Activated CD8-positive, alpha-beta memory T cell treated with anti-CD3 and anti-CD28 coated beads for 48 hours (primary cell): ENCODE measurements at places on chromosomes 11 and 22.
A peak's percentile ranks its signal among the peaks of the same experiment; 100 is the strongest.

DNA sequence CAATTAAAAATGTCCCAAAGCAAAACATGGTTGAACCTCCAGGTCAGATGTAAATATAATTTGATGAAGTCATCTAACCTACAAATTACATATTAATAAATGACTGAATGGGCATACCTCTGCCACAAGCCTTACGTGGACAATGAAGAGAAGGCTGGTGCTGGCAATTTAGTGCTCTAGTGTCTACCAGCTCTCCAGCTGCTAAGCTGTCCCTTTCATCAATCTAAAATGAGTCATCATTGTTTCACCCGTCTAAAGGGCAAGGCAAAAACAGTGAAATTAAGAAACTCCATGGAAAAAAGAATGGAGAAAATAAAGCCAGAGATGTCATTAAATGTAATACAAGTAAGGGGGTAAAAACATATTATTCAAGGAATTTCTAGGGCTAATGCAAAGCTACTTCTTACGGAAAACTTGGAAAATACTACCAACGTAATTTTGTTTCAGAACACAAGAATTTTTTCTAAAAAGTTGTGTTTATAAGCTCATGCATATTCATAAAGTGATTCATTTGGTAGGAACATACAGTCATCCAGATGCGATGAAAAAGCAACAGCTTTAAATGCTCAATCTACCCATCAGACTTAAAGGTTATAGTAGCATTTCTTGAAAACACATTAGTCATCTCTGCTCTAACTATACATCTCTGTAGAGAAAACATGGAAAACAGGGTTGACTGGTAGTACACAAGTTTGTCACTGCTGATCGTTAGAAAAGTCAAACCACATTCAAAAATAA, 71.5 kb downstream of the SIK3 start:
- DNase-seq, result no peak

- no peak for DNase-seq
These were observed 97.6 kb upstream of the BID start for GRCh38 chr22:17871726-17872458.

GRCh38 chr11:101397979-101398378, 185.8 kb downstream of the TRPC6 start:
- DNase-seq, result no peak

DNA sequence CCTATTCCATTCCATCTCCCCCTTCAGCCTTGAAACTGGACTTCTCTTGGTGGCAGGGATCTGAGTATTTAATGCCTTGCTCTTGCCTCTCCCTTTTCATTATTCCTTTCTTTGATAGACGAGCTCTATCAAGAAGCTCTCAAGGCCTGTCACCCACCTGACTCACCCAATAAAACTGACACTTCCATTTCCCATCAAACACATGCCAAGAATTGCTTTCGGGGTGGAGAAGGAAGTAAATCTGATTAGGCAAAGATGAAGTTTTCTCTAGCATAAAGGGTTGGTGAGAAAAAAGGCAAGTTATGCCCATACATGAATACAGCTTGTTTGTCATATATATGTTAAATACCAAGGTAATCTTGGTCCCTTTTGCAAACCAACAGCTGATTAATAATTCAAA, 34.9 kb upstream of the MYEOV start:
- DNase-seq, result no peak

DNA sequence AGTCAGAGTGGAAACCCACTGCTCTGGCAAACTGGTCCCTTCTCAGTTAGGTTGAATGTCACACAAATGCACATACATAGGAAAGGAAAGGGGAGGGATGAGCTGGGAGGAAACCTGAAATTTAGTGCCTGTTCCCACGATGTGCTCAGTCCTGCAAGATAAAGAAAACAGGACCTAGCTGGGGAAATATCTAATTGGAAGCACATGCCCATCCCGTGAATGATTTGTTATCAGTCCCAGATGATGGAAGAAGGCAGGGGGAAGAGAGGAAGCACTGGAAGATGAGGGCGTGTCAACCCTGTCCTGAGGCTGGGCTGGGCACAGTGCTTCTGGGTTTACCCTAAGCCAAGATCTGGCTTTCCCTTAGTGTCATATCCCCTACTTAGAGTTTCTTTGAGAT, 173.9 kb downstream of the NAV2 start:
- DNase-seq, result no peak

- no peak for DNase-seq
These were observed 737 bp downstream of the RBM4 start for GRCh38 chr11:66639066-66639813.

- DNase-seq, result no peak
These were observed 25.6 kb downstream of the YWHAH start for GRCh38 chr22:31969789-31970489.

- DNase-seq, result no peak
These were observed 23.6 kb downstream of the CBL start for GRCh38 chr11:119229741-119230140.

DNA sequence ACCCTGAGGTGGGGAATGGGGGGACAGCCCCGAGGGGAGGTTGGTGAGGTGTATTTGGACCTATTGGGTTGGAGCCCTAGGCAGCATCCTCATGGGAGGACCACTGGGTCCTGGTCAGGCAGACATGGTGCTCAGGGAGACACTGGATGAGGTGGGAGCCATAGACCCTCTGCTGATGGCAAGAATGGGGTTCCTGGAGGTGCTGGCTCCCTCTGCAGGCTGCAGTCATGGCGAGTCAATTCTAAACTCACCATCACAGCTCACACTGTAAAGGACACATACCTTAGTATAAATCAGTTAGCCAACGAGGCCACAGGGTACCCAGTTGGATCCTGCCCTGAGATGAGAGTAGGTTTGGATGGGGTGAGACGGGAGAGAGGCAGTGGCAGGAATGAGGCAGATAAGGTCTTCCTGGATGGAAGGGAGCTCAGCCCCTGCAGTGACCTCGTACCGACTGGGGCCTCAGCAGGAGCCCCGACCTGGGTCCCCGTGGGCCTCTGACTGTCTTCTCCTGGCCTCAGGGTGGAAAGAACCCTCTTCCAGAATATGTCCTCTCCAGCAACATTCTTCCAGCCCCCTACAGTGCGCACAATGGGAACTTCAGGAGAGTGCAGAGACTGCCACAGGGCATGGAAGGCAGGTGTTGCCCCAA, 1.7 kb upstream of the GAB4 start:
- no peak for DNase-seq

GRCh38 chr11:119538753-119539152, 115.8 kb upstream of the THY1 start:
- no peak for DNase-seq

DNA sequence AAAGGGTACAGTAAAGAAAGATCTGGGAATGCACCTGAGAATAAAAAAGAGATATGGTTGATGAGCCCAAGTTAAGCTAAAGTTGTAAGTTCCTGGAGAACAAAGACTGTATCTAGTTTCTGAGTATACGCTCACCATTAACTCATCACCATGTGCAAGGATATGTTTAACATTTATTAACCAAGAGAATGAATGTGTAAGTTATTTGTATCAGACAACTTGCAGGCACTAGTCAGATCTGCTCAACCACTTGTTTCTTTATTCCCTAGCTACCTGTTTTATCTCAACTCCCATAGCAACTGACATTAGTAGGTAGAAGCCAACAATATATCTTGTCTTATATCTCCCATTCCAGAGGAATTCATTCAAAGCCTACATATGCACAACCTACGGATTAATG, 74.9 kb upstream of the KCNA4 start:
- no peak for DNase-seq

DNA sequence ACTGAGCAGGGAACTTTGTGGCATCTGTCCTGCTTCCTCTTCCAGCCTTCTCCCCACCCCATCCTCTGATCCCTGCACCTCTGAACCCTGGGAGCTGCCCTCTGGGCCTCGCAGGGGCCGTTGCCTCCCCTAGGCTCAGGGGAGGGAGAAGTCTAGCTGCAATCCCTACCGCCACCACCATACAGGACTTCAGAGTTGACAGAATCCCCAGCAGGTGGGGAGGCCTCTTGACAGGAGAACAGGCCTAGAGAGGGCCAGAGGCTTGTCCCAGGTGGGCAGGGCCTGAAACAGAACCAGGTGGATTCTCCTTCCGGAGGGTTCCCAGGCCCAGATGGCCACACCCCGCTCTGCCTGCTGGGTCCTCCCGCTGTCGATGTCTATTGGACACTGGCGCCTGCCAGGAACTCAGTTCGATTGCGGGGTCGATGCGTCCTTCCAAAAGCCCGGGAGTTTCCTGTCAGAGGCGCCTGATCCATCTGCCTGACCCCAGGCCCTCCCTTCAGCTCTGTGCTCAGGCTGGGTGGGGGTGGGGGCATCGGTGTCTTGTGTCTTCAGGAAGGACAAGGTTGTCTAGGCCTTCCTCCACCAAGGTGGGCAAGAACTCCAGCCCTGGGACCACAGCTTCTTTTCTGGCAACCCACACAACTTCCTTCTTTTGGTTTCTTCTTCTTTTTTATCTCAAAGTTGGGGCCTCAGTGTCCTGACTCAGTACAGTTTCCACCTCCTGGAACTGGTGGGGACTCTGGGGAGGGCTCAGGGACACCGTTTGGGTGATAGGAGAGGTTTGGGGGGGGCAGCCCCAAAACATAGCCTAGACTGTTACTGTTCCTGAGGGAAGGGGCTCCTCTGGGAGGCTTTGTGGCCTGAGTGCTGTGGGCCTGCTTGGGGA, 6.4 kb downstream of the STARD10 start:
- DNase-seq, result no peak

GRCh38 chr11:118606844-118607228, 579 bp upstream of the PHLDB1 start:
- DNase-seq, result no peak

DNA sequence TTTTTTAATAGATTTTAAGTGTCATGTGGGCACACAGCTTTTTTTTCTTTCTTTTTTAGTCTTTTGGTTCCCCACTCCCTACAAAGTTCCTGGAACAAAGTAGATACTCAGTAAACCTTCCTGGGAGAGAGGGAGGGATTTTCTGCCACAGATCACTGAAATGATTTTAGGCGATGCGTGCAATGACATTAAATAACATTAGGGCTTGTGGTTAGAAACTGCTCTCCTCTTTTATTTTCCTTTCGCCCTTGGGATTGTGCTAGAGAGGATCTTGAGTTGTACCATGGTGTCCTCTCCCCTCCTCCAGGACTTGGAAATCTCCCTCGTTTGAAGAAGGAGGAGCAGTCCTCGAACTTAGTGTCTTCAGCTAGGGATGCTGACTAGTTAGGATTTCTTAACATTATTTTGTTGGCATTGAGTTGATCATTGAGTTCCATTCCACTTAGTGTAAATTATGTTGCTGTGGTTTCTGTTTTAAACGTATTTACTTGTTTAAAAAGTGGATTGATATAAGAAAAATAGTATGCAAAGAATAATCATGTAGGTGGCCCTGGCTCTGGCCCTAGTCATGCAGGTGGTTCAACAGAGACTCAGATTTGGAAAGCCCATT, 88.4 kb downstream of the TRAF6 start:
- DNase-seq, result no peak

DNA sequence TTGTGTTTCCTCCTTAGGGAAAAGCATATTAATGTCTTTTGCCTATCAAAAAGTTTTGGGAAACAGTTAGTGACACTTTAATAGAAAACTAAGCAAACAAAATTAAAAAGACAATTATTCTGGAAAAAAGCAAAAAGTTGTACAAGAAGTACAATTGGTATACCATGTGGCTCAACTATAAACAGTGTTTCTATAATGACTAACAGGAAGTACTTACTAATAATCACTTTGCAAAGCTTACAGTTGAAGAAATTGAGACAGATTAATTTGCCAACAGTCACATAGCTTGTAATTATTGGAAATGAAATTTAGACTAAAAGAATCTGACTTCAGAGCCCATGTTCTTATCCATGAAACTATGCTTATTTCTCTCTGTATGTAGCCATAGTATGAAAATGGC, 24.7 kb downstream of the PPME1 start:
- no peak for DNase-seq

GRCh38 chr11:68974421-68975194, 6.2 kb downstream of the MRGPRD start:
- no peak for DNase-seq

- DNase-seq, result no peak
These were observed 45.8 kb downstream of the SIK3 start for GRCh38 chr11:117052196-117053149.

DNA sequence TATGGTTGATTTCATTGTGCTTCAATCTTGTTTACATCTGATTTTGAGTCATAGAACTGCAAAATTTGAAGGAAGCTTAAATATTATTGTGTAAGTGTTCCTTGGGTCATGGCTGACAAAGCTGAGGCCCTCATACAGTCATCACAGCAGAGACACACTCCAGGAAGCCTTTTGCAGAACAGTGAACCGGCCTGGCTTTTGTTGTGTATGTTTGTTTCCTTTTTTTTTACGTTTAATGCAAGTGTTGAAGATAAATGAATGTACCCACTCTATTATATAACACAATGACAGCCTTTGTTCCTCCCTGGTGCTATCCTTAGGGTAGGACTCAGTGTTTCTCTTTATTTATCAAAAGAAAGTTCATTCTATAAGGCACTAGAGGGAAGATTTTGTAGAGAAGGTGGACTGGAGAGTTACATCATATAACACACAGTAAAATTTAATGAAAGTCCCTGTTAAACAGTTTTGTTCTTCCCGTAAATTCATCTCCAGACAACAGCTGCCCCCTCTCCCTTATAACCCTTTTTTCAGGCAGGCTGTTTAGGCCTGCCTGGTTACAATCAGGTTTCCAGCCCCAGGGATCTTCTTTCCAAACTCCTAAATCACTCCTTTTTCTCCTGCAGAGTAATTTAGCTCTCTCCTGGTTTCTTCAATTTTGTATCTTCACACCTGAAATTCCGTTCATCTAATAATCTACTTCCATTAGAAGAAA, 34.3 kb upstream of the CSTF3 start:
- no peak for DNase-seq

GRCh38 chr11:60987577-60988277, 16.2 kb downstream of the CD6 start:
- no peak for DNase-seq

GRCh38 chr11:17649696-17650095, 69.7 kb upstream of the MYOD1 start:
- no peak for DNase-seq

- no peak for DNase-seq
These were observed 36.7 kb downstream of the CCDC90B start for GRCh38 chr11:83249445-83249844.

- DNase-seq, result no peak
These were observed 98.9 kb upstream of the TP53AIP1 start for GRCh38 chr11:129041611-129042018.

DNA sequence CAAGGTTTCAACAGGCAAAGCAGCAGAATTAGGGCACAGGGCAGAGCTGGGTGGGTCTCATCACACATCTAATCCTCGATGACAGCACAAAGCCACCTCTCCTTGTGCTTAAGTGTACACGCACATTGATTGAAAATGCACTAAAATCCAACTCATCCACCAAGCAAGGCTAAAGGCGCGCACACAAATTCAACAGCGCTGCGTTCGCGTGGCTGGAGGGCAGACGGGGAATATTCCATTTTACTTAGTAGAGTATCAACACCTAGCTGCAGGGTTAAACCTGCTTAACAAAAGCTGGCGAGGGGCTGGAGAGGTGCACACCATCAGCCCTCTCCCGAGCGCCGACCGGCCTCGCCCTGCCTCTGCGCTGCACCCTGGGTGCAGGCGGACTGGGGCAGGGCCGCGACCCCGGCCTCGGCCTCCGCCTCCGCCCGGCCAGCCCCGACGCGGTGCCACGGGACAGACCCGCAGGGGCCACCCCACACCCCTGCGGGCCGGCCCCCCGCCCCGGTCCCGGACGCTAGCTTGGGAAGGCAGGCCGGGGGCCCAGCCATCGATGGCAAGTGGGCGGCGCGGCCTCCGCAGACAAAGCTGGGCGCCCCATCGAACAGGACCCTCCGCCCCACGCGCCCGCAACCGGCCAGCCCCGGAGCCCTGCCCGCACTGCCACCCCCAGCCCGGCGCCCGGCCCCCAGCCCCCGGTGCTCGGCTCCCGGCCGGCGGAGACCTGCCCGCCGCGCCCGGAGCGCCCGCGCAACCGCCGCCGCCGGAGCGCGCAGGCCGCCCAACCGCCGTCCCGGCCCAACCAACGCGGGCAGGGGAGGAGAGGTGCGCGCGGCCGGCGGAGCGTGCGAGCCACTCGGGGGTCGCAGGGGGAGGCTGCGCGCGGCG, 929 bp downstream of the PRDM10 start:
- peak; percentile 6 for DNase-seq
